ENCODE measurements at places on chromosomes 16 and 17.

DNA sequence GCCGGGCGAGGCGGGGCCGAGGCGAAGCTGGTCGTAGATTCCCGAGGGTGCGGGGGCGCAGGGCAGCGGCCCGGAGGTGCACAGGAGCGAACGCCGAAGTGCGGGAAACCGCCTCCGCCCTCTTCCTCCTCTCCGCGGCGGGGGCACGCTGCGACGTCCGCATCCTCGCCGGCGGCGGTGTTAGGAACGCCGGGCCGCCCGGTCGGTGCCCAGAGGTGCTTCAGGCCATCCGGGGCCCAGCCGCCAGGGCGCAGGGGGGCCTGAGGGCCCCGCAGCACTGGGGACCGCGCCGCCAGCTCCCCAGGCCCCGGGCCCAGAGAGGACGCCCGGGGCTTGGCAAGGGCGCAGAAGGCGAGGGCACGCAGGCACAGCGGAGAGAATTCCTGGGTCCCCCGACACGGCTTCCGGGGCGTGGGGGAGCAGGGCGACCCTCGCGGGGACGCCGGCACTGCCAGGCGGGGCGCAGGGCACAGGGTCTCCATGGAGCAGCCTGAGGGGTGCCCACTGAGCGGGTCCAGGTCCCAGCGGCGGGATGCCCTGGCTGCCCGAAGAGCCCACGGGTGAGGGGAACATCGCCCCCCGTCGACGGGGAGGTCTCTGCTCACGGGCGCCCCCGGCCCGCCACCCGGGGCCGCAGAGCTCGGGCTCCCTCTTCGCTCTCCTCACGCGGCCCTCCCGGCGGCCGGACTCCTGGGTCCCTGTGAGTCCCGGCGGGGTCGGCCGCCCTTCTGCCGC, 576 bp downstream of the EPOP start:
- DNase-seq, result no peak

DNA sequence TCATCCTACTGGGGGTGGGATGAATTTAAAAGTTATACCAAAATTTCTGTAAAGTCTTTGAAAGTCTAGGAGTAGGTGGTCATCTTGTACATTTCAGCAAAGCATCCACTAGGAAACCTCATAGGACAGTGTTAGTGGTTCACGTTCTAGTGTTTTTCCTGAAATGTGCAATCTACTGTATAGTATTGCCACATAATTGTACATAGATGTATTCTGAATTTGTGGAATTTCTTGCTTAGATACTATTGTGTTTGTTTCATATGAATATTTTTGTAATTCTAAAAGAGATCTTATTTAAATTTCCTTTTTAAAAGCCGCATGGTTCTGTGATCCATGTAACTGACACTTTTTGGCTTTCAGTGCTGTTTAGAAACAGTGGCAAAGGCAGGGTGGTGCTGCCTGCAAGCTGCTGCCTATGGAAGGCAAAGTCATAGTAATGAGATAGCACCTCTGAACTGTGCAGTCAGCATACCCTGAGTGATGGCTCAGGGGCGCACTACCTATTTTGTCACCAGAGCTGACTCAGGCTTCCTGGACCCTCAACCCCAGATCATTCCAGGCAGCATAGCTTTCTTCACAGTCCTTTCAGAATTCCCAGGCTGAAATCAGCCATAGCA, 193.3 kb downstream of the MRTFB start:
- no peak for DNase-seq

GRCh38 chr17:17723354-17724261, 42.4 kb downstream of the RAI1 start:
- DNase-seq, result peak; percentile 26

DNA sequence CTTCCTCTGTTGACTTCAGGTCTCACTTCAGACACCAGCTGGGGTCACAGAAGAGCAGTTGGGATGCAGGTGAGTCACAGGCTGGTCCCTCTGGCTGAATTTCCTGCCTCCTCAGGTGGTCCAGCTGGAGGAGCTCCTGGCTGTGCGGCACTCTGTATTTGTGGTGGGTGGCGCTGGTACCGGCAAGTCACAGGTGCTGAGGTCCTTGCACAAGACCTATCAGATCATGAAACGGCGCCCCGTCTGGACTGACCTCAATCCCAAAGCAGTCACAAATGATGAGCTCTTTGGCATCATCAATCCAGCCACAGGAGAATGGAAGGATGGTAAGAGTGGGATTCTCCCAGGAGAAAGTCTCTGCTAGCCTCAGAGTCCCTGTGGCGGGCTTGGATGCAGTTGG, 149.2 kb downstream of the DNAH9 start:
- DNase-seq, result no peak

GRCh38 chr17:69093279-69093789, 32.6 kb upstream of the ABCA9 start:
- DNase-seq, result peak; percentile 40

DNA sequence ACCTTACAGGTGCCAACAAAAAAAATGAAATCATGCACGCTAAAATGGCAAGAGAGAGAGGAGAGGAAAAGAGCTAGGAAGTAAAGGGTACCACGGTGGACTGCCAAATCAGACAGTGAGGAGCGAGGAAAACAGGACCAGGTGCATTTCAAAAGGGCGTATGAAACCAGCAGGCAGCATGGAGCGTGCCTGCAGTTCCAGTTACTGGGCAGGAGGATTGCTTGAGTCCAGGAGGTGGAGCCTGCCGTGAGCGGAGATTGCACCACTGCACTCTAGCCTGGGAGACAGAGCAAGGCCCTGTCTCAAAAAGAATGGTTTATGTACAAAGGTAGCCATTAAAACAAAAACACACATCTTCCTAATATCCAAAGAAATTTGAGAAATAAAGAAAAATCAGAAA, 16.4 kb downstream of the USP36 start:
- no peak for DNase-seq

GRCh38 chr17:2564877-2565276, 28.6 kb upstream of the PAFAH1B1 start:
- DNase-seq, result no peak

DNA sequence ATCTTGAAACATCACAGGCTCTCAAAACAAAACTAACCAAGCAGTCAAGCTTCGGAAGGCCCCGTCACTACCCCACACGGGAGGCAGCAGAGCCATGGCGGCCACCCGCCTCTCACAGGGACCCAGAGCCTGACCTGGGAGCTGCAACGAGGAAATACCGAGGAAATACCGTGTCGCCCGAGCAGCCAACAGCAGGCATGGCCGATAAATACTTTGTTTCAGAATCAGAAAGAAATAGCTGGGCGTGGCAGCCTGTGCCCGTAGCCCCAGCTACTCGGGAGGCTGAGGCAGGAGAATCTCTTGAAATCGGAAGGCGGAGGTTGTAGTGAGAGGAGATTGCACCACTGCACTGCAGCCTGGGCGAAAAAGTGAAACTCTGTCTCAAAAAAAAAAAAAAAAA, 6.9 kb downstream of the LMF1 start:
- DNase-seq, result no peak

DNA sequence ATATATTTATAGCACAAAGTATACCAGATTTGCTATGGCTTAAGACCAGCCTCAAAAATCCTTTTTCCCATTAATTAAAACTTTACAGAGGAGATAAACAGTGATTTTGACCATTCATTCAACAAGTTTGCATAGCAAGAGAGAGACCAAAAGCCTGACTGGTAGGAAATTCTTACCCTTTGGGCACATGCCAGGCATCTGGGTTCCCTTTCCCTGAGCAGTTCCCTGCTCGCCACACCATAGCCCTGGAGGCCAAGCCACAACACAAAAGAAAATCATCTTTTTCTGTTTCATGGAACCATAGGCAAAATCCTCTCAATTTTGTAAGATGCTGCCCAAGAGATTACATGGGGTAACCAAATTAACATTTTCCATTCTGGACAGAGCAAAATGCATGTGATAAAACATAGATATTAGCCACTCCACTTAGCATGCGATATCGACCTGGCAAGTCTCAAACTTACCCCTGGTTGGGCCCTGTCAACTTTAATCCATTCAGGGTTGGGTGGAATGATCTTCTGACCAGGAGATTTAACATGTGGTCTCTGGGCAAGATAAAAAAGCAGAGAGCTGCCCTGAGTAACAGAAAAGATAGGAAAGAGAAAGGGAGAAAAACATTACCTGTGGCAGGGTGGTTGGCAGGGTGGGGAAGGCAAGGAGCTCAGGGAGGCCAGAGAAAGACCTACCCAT, 57.6 kb upstream of the B4GALNT2 start:
- DNase-seq, result no peak

- no peak for DNase-seq
Observed at GRCh38 chr17:61619493-61619892, 28.5 kb upstream of the NACA2 start.

GRCh38 chr17:31509805-31510177, 118.3 kb downstream of the RAB11FIP4 start:
- DNase-seq, result no peak

DNA sequence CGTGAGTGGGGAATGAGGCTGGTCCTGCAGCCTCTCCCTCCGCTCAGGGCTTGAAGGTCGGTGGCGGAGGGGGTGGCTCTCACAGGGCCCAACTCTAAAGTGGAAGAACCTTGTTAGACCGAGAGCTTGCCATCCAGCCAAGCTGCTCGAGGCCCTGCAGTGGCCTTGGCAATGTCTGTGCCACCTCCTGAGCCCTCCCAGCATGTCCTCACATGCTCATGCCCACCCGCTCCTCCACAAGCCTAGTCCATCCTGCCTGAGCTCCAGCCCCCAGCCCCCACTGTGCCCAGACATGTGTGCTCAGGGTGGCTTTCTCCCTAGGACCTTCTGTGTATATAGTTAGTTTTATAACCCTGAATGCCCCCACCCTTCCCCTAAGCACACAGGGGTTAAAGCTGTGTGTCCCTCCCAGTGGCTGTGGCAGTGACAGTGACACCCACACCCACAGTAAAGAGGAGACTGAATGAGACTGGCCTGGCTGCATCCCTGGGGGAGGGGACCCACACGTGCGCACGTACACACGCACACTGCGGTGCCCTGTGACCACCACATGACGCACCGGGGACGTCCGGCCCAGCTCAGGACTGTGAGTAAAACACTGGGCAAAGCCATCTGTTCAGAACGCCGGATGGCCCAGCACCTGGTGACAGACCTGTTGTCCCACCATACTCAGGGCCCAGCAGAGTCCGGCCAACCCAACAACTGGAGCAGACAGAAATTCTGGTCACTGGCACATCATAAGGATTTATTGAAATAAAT, 15.6 kb downstream of the PDK2 start:
- no peak for DNase-seq

- no peak for DNase-seq
Observed at GRCh38 chr16:85629326-85629725, 16.2 kb downstream of the GSE1 start.

DNA sequence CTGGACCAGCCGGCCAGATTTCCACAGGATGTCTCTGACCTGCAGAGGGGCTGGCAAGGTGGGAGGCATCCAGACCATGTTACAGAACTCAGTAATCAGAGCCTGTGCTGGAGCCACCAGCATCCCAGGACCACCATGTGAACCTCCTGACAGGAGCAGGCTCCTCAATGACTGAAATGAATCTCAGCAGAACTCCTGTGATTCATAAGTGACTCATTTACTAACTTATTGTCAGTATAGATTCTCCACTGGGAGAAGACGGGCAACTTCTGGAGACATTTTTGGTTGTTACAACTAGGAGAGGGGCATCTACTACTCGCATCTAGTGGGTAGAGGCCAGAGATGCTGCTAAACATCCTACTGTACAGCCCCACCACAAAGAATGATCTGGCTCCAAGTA, 3.1 kb upstream of the WWOX start:
- no peak for DNase-seq

DNA sequence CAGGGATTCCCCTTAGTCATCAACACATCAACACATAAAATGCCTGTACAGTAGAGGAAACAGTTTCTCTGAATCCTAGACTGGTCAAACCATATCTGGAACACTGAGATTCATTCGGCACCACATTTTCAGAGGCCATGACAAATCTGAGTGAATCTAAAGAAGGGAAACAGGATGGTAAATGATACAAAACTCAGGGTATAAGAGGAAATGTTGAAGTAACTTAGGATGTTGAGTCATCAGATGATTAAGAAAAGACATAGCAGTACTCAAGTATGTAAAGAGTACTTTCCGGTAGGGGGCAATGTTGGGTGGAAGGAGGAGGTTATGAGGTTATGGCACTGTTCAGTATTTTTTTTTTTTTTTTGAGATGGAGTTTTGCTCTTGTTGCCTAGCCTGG, 358.5 kb upstream of the PMFBP1 start:
- DNase-seq, result no peak

GRCh38 chr17:72270273-72270924, 149.6 kb downstream of the SOX9 start:
- no peak for DNase-seq

DNA sequence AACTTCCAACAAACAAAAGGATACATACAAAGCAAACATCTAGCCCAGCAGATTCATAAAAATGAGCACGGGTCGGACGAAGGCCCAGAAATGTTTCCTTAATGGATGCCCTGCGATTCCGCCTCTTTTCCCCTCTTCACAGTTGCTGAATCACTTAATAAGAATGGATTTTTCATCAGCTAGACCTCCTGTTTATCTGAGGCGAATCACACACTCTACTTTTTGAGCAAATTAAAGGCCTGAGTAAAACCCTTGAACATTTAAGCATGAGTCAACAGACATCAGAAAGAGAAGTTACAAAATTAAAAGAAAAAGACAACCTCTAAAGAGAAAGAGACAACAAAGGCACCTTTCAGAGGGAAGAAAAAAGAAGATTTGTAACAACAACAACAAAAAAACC, 44.7 kb downstream of the HS3ST3A1 start:
- DNase-seq, result no peak

All from hematopoietic multipotent progenitor cell treated with erythropoietin and hydrocortisone succinate and interleukin-3 and kit ligand, for 15 days (in vitro differentiated cells).